ENCODE measurements at places on chromosomes 2 and 18.

- DNase-seq: peak; percentile 82
Measured at GRCh38 chr2:201697899-201698298, 545 bp downstream of the MPP4 start.

DNA sequence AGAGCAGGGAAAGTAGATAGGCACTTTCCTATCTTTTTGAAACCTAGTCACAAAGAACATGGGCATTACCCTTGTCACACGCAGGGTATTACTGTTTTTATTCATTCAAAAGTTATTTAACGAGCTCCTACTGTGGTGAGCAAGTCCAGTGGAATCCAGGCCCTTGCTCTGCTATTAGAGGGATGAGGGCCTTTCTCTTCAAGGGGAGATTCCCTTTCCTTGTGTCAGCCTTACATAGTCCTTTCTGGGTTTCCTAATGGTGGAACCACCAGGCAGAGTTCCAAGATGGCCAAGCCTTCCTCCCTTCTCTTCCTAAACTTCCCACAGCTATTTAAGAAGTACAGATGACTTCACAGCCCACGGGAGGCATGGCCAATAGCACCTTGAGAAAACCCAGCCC lies 64.6 kb downstream of the SPTBN1 start:
- DNase-seq: peak; percentile 84

DNA sequence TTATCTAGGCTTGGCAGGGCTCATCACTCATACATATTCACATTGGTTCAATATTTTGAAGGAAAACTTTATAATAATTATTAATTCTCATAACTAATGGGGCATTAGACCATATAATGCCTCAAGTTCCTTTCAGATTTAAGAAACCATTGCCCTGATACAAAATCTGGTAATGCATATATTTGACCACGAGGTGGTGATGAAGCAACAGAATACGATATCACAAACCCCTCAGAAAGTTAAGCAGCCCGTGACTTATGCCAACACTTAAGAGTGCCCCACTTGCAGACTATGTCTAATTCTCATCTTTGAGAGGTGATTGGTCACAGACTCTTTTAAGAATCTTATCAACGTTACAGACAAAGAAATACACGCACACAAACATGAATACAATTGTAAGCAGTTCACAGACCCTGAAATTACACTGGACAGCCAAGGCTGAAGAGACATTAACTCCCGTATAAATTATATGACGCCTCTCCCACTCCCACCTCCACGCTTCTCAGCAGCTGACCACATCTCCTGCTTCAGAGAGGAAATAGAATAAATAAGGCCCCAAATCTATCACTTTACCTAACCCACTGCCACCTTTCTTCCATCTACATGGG lies 20.7 kb upstream of the DNAH6 start:
- peak; percentile 40 for DNase-seq

- DNase-seq: no peak
Measured at GRCh38 chr2:214035091-214035852, 375.6 kb upstream of the VWC2L start.

- DNase-seq: peak; percentile 7
Measured at GRCh38 chr2:235803028-235803427, 309.2 kb downstream of the AGAP1 start.

- no peak for DNase-seq
Measured at GRCh38 chr2:42906111-42906556, 113.8 kb upstream of the HAAO start.
